Ureter (tissue), 1 donor: ENCODE measurements at places on chromosomes 13 and 19. TPM values are rescaled to one million over a fixed set of nuclear protein-coding genes. Genes with fewer than 3 reads are reported as not detected.

Gene FBN3
- total RNA-seq, result not detected

GRCh38 chr19:45100201-45100600, 7.2 kb downstream of the PPP1R37 start:
- DNase-seq, result no peak

Gene GSK3A
- total RNA-seq, result 36.4 TPM

DNA sequence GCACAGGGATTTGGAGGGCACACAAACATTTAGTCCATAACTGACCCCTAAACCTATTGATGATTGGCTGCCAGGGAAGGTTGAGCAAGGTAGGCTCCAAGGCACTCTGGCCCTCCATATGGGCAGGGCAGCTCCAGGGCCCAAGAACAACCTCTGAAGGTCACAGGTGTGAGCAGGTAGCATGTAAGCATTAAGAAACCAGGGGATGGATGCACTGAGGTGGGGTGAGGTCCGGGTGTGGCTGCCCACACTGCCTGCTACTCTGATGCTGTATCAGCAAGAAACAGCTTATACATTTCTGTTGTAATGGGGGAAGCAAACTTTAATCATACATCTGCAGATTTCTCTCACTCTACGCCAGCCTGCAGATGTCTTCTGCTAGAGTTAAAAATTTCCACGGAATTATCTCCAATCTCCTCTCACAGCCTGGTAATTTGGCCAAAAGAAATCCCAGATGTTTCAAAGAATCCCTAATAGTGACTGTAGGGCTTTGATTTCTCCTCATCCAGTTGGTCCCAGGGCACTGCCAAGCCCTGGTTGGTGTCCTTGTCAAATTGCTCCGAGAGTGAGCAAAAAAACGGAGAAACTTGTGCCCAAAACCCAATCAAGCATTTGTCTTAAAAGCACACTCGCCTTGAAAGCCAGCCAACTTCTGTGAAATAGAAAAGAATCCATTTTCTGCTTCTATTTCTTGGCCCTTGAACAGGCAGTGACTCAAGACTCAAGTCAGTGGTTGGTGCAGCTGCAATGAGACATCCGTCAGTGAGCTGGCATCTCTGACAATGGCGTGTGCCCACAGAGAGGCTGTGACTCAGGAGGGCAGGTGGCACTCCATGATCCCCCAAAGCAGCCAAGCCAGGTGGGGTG, 72.5 kb upstream of the MRI1 start:
- DNase-seq, result no peak

DNA sequence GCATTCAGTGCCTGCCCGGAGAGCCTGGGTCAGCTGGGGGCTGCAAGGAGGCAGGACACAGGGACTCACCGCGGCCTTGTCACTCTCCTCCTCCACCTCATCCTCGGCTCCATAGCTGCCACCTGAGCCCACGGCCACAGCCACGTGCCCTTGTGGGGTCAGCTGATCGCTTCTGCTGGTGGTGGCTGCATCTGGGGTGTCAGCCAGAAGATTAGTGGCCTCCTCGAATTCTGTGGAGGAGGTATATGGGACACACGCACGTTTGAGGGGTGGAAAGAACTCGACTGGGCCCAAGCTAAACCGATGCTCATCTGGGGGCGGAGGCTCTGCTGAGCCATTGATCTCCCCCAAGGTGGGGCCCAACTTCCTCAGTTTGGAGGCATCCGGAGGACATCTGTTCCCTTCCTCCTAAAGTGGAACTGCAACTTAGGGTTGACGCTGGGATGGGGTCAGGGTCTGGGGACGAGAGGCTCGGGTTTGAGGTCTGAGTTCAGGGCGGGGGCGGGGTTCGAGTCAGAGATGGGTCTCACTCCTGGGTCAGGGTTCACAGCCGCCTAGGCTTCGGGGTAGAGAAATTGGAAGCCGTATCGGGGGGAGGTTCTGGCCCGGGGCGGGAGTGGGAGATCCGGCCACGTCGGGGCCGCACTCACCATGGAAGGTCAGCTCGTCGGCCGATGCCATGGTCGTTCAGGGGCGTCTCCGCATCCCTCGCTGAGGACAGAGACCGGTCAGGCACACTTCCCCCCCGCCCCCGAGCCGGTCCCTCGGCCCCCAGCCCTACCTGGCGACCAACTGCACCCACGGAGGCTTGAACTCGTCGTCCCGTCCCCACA, 493 bp downstream of the YIPF2 start:
- DNase-seq, result no peak

Gene STXBP2
- total RNA-seq, result 122 TPM

Gene FARP1
- total RNA-seq, result 186 TPM

Gene ZNF285
- 6.6 TPM for total RNA-seq

DNA sequence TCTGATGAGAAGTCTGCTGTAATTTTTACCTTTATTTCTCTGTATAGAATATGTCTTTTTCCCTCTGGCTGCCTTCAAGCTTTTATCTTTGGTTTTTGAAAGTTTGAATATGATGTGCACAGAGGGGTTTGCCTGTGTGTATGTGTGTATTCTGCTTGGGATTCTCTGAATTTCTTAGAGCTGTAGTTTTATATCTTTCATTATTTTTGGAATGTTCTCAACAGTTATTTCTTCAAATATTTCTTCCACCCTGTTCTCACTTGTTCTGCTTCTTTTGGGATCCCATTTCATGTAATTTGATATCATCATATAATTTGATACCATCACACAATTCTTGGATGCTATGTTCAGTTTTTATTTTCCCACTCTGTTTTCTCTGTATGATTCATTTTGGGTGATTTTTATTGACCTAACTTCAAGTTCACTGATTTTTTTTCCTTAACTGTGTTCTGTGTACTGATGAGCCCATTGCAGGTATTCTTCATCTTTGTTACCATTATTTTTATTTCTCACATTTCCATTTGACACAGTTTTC, 7.5 kb downstream of the COG3 start:
- DNase-seq, result no peak

- no peak for DNase-seq
These were observed 84.8 kb downstream of the SLC7A1 start for GRCh38 chr13:29510651-29511084.
